Right lobe of liver (tissue), 6 donors: ENCODE measurements at places on chromosomes 3 and 15. TPM values are rescaled to one million over a fixed set of nuclear protein-coding genes. Genes with fewer than 3 reads are reported as not detected.

- DNase-seq = no peak
These were observed 976 bp upstream of the ARGFX start for GRCh38 chr3:121566773-121567172.

DNA sequence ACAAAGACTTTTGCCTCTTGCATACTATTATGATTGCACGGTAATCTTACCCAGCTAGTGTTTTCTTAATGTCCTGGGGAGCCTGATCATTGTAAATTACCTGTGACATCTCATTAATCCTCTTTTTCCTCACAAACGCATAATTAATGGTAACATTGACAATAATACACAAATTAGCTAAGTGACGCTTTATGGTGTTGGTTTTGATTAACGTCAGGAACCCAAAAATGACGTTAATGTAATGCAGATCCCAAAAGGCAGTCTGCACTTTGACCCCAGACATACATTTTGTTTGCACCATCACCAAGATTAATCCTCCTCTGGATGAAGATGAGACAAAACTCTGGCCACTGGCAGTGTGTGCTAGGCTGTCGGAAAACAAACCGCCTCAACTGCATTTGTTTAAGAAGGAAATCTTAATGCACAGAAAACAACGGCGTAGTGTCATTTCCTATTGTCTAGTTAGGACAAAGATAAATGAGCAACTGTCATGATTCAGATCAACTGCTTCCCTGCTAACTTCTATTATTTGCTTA is 83.9 kb upstream of the CDIN1 start:
- DNase-seq = no peak

DNA sequence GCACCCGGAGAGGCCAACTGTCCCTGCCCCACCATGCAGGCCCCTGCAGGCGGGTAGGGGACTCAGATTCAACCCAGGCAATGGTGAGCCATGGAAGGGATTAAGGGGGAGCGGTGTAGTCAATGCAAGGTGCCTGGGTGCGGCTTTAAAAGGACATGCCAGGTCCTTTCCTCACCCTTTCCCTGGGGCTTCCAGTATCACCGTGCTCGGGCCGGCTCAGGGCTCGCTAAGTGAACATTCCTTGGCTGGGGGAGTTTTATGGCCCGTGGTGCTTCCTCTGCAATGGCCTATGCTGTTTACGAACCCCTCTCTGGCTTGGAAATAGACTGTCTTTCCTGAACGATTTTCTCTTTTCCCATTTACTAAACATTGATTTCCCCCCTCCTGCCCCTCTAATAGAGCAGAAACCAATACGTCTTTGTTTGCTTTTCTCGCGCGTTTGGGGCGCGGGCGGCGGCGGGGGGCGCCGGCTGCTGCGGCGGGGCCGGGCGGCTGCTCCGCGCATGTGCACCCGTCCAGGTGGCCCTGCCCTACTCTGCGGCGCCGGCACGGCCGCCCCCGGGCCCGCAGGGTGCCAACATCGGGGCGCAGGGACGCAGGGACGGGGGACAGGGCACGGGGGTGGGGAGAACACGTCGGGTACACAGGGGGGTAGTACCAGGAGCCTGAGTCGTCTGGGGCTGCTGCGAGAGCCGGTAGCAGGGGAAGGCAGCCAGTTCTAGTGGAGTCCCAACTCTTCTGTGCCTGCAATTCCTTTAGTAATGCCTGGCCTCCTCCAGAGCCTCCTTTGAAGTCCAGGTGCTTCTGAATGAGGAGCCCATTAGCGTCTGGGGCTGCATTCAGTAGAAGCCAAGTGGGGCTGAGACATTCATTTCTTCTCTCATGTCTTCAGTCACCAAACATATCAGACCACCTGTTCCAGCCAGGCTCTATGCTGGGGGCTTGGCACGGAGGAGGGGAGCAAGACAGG is 26.9 kb upstream of the CACNA2D2 start:
- DNase-seq = no peak

DNA sequence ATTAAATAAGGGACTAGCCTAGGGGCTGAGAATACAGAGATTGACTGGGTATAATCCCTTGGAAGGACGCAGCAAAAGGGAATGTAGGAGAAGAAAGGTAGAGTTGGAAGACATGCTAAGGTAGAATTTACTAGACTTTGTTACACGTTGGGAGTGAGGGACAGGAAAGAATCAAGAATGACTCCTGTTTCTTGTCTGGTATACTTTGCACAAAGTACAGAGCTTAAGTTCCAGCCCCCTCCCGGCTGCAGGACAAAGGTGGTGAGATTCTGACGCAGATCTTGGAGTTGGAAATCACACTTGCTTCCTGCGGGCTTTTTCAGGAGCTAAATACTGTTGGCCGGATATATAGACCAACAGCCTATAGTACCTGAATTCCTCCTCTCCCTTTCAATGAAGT is 895 bp downstream of the HYKK start:
- DNase-seq = no peak

DNA sequence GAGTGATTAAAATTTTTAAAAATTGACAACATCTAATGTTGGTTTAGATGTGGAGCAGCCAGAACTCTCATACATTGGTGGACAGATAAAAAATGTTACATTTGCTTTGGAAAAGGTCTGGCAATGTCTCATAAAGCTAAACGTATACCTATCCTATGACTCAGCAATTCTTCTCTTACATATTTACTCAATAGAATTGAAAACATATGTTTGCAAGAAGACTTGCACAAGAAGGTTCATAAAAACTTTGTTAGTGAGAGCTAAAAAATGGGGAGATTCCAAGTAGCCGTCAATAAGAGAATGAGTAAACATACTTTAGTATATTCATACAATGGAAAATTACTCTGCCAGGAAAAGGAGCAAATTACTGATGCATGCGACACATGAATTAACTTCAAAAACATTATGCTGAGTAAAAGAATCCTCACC is 30.0 kb downstream of the MASP1 start:
- no peak for DNase-seq

- DNase-seq = no peak
These were observed 284.7 kb upstream of the STT3B start for GRCh38 chr3:31247850-31248562.

DNA sequence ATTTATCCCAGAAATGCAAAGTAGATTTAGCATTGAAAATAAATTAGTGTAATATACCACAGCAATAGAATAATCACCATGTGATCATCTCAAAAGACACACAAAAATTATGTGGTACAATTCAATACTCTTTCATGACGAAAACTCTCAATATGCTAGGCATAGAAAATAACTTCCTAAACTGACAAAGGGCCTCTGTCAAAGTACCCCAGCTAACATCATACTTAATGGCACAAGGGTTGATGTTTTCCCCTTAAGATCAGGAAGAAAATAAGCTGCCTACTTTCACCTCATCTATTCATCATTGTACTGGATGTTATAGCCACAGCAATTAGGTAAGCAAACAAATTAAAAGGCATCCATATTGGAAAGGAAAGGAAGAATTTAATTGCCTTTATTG is 22.7 kb upstream of the NIPA2 start:
- no peak for DNase-seq

EFCC1 gene
- total RNA-seq = 0.25 TPM

NR1I2 gene
- total RNA-seq = 64.1 TPM

ITIH4 gene
- 3,825 TPM for total RNA-seq
